Globus pallidus (tissue), 1 donor: ENCODE measurements at places on chromosomes 3 and 15.

- DNase-seq, result no peak
Observed at GRCh38 chr3:112572701-112573100, 10.9 kb downstream of the SLC35A5 start.

GRCh38 chr15:91849749-91850161 is 3.8 kb upstream of the SLCO3A1 start:
- peak; percentile 68 for DNase-seq

GRCh38 chr3:119149484-119149883 is 3.5 kb downstream of the TEX55 start:
- DNase-seq, result no peak

GRCh38 chr3:159158213-159158612 is 356.4 kb downstream of the MFSD1 start:
- DNase-seq, result peak; percentile 11

- DNase-seq, result no peak
Observed at GRCh38 chr3:48928679-48929078, 10.0 kb downstream of the ARIH2 start.
